ENCODE measurements at places on chromosomes 3 and 15.

DNA sequence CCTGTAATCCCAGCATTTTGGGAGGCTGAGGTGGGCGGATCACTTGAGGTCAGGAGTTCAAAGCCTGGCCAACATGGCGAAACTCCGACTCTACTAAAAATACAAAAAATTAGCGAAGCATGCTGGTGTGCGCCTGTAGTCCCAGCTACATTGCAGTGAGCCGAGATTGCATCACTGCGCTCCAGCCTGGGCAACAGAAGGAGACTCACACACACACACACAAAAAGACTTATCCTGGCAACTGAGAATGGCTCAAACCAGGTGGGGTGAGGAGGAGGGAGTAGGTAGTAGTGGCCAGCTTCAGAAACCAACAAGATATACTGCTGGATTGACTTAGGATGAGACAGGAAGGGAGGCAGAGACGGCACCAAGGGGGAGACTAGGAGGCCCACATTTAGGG lies 53.4 kb upstream of the APEH start:
- no peak for DNase-seq

GRCh38 chr15:66611257-66612053 lies 45.7 kb upstream of the LCTL start:
- no peak for DNase-seq

- no peak for DNase-seq
Observed at GRCh38 chr15:76341366-76342057, 4.9 kb downstream of the ISL2 start.

GRCh38 chr15:40048211-40048792 lies 9.3 kb upstream of the SRP14 start:
- DNase-seq: no peak

DNA sequence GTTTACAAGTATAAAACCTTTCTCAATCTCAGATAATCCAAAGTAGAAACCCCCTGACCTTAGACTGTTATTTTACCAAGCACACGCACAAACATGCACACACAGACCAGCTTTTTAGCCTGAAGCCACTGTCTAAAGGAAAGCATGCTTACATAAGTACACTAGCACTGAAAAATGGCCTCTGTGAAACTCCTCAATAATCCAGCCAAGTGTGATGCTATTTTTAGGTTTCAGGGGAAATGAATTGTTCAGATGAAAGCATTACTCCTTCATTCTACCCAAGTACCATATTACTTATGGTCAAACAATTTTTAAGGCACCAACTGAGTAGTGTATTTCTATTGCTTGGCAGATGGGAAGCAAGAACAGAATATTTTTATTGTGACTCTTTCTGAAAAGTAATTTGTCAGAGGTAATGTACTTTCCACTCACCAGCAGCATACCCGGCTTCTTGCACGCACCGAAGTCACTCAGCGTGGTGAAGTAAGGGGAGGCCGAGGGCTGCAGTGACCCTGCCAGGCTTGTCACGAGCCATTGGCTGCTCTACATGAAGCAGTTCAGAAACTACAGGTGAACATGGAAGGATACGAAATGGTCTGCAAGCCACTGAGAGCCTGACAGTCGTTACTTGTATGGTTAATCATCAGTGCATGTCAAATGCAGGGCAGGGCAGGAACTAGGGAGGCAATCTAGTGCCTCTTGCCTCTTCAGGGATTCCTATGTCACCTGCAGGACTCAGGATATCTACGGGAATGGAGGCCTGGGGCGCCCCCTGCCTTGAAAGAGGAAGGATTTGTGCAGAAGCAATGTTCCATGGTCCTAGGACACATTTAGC lies 106.7 kb downstream of the GABRB3 start:
- DNase-seq: no peak

DNA sequence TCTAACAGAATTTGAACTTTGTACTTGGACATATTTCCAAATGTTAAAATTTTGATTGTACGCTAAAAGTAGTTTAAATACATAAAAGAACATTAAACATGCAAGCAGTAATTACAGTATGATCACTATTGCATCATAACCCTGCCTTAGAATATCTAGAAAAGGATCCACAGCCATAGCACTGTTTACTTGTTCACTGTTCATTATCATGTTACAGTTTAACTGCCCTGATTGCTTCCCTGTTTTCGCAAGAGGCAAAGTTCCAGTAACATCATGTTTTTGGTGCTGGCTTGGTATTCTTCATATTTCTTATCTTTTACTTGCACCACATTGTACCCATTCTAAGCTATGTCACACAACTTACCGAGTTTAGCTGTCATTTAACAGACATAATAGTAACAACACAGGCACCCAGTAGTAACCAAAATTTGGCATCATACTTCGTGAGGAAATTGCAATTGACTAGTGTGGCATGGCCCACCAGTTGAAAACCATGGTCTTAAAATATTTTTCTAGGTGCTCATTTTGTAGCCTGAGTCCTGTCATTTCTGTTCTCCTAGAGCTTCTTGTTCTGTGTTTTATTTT lies 13.3 kb upstream of the TMEM87A start:
- DNase-seq: no peak
